NCI-H2029 (cell line): ENCODE measurements at places on chromosomes 2 and 18.

DNA sequence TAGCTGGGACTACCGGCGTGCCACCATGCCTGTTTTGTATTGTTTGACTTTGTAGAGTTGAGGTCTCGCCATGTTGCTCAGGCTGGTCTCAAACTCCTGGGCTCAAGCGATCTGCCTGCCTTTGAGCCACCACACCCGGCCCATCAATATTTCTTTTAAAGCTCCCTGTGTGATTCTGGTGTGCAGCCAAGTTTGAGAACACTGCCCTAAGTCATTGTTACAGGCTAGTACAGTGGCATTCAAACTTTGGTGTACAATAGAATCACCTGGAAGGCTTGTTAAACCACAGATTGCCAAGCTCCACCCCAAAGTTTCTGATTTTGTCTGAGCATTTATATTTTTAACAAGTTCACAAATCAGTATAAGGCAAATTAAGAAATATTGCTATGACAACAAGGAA is 99.9 kb downstream of the RBBP8 start:
- DNase-seq, result no peak

- DNase-seq, result no peak
These were observed 224.7 kb downstream of the MTX2 start for GRCh38 chr2:176493909-176494308.

DNA sequence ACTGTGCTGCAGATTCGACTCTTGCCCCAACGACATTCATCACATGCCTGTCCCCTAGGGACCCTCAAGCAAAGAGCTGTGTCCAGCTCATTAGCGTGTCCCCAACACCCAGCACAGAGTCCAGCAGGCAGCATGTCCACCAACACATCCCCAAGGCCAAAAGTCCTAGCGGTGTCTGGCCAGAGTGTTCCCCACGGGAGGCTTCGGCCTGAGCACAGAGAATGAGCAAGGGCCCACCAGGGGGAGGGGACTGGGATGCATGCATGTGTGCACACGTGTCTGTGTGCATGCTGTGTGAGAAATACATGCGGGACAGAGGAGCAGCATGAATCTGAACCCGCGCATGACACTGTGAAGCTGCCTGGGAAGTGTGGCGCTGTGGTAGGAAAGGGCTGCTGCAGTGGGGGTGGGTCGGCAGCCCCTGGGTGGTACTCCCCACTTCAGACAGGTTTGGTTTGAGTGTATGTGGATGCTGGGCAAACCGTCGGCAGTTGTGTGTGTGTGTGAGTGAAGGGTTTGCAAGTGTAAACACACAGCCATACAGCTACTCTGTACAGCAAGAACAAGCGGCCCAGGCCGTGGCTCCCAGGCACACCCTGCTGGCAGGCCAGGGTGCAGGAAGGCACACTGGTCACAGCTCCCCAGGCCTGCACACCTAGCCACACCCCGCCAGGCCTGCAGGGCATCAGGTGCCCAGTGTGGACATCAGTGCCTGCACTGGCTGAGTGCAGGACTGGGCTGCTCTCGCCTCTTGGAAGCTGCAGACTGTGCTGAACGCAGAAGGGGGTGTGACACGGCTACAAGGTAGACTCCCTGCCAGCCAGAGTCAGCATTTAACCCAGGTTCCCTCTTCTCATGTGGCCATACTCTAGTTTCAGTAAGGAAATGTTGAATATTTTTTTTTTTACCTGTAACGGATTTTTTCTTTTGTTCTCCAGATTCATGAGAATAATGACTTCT is 19.5 kb upstream of the HES6 start:
- no peak for DNase-seq

DNA sequence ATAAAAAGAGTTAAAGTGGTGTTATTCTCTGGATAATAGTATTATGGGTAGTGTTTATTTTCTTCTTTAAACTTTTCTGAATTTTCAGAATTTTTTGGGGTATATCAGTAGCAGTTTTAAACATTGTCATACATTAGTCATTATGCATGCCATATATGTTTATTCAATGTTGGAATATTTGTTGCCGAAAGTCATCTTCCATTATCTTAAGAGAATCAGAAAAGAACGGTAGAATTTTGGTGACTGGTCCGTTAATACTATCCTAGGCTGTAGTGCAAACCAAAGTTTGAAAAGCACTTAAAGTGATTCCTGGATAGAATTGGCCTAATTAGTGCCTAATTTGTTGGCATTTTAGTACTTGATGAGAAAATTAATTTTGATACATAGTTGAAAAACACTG is 244.1 kb downstream of the PHLPP1 start:
- no peak for DNase-seq
